ENCODE measurements at places on chromosomes 6 and 20.
A peak's percentile ranks its signal among the peaks of the same experiment; 100 is the strongest.

- no peak for DNase-seq
Observed at GRCh38 chr6:22150368-22151035, 146.3 kb downstream of the PRL start.

DNA sequence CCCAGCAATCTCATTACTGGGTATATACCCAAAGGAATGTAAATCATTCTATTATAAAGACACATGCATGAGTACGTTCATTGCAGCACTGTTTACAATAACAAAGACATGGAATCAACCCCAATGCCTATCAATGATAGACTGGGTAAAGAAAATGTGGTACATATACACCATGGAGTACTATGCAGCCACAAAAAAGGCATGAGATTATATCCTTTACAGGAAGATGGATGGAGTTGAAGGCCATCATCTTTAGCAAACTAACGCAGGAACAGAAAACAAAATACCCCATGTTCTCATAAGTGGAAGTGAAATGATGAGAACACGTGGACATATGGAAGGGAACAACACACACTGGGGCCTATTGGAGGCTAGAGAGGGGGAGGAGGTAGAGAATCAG is 115.7 kb downstream of the NUS1 start:
- no peak for DNase-seq

DNA sequence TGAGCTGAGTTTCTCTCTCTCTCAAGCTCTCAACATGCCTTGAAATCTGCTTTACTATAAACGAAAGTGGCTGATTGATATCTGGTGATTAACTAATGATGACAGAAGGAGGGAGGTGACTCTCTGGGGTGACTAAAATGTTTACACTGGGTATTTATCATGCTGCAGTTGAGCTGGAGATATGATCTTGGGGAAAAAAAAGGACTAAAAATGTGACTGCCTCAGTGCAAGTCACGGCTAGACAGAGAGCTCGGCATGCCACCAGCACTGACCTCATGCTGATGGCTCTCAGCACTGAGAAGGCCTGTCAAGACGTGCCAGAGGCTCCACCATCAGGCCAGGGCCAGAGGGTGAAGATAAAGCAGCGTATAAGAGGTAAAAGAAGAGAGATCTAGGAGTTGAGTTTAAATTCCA is 103.1 kb upstream of the SPACA1 start:
- peak; percentile 11 for DNase-seq

DNA sequence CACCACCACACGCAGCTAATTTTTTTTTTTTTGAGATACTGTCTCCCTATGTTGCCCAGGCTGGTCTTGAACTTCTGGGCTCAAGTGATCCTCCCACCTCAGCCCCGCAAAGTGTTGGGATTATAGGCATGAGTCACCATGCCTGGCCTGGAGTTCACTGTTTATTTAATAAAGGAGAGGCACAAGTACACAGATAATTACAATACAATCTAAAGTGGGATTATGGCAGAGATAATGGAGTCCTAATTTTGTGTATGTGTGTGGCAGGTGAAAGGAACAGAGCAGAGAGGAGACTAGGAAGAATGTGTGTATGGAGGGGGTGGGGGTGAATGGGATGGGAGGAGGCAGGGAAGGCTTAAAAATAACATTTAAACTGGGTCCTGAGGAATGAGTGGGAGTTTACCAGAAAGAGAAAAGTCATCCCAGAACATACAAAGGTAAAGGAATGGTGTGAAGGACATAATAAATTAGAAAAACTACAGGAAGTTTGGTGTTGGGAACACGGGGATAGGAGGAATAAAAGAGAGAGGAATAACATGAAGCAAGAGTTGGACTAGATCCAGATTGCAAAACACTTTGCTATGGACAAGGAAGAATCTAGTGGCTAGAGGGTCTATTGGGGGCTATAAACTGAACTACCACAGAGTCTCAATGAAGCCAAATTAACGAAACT is 4.4 kb downstream of the NCOA5 start:
- DNase-seq: peak; percentile 62

- DNase-seq: peak; percentile 66
Observed at GRCh38 chr6:144320741-144321140, 35.6 kb downstream of the UTRN start.

- DNase-seq: no peak
Observed at GRCh38 chr6:18416341-18416679, 29.2 kb downstream of the RNF144B start.

GRCh38 chr6:51740658-51741057 is 346.8 kb downstream of the PKHD1 start:
- DNase-seq: no peak

DNA sequence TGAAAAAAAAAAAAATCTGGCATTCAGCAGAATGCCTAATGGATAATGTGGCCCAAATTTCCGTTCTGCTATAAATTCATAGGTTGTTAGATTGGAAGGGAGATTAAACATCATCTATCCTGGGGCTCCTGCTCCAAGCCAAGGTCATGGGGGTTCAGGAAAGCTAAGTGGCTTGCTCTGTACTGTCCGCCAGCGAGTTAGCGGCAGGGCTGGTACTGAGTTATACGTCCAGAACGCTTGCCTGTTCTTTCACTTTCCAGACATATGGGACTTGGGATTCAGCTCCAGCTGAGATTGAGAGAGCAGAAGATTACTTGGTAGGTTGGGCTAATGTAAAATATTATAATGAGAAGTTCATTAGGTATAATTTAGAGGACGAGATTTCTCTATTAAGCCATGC is 858 bp downstream of the RWDD1 start:
- peak; percentile 17 for DNase-seq

- no peak for DNase-seq
Observed at GRCh38 chr20:41623625-41624375, 5.6 kb upstream of the CHD6 start.

DNA sequence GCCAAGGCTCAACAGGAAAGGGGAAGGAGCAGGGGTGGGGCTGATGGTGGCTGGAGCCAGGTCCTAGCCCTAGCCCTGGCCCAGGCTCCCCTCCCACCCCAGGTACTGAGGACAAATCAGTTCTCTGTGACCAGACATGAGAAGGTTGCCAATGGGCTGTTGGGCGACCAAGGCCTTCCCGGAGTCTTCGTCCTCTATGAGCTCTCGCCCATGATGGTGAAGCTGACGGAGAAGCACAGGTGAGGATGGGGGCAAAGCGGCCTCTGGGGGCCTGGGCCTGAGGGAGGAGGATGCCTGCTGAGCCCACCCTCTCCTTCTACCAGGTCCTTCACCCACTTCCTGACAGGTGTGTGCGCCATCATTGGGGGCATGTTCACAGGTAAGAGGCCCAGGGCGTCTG is 15.0 kb downstream of the ERGIC3 start:
- no peak for DNase-seq

DNA sequence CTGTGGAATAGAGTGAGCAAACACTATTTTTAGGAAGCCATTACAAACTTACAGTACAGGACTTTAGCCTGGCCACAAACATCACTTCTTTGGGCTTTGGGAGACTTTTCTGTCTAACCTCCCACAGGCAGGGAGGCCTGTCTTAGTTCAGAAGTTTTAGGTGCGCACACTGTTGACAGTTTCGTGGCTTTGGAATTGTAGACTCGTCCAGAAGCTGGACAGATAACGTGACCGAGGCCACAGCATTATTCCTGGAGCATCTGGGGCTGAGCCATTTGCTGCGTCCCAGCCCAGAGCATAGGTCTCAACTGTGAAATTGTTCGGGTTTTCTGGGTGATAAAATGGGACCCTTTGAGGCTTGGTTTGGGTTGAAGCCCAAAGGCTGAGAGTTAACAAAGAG is 53.8 kb downstream of the NDUFAF5 start:
- DNase-seq: no peak

- no peak for DNase-seq
Observed at GRCh38 chr6:18684343-18684742, 297.2 kb downstream of the RNF144B start.

GRCh38 chr6:138107078-138107751 is at the start of gene PERP:
TSS of gene PERP (minus strand) at chr6:138107419. CDS start at chr6:138107340, 79 bp downstream.
- peak; percentile 54 for DNase-seq

GRCh38 chr6:124223611-124224345 is 420.1 kb downstream of the NKAIN2 start:
- DNase-seq: no peak

DNA sequence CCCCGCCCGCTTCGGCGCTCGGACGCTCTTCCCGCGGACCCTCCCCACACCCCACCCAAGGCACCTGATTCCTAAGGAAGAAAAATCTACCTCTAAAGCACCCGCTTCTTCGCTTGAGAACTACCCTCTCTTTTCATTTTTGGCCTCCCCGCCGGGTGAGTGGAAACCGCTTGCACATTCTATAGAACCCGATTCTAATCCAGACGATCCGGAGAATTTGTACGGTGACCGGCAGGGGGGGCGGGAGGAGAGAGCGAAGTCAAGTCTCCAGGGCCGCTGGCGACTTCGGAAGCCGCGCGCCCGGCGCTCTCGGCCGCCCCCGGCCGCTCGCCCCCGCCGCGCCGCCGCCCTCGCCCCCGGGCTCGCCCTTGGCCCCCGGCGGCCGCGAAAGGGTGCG is at the start of gene RBM24:
Gene RBM24 (plus strand): TSS at position 262 of the 397 bp plus-strand sequence. CDS start 221 bp downstream, outside the sequence.
- DNase-seq: no peak

GRCh38 chr6:43468240-43468639 is 9.1 kb upstream of the TJAP1 start:
- DNase-seq: no peak

GRCh38 chr20:49979030-49979832 is 3.5 kb upstream of the SNAI1 start:
- DNase-seq: peak; percentile 39

DNA sequence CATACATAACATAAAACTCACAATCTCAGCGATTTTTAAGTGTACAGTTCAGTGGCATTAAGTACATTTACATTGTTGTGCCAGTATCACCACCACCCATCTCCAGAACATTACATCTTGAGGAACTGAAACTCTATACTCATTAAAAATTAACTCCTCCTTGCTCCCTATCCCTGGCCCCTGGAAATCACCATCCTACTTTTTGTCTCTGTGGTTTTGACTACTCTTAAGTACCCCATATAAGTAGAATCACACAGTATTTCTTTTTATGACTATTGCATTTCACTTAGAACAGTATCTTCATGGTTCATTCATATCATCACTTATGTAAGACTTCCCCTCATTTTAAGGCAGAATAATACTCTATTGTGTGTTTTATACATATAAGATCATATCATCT is 1108.1 kb downstream of the GRIK2 start:
- DNase-seq: no peak
